ENCODE measurements at places on chromosomes 5 and 9.

- no peak for DNase-seq
Observed at GRCh38 chr5:159890141-159890540, 26.1 kb upstream of the ADRA1B start.

GRCh38 chr9:111728617-111729366 lies 65.9 kb downstream of the SHOC1 start:
- DNase-seq: no peak

GRCh38 chr9:126564716-126565115 lies 49.0 kb upstream of the LMX1B start:
- DNase-seq: no peak

GRCh38 chr9:130973686-130974281 lies 34.7 kb upstream of the FIBCD1 start:
- no peak for DNase-seq

- DNase-seq: no peak
Observed at GRCh38 chr9:91034976-91035824, 233.6 kb downstream of the SYK start.

- peak; percentile 86 for DNase-seq
Observed at GRCh38 chr9:131502781-131503625, at the start of gene POMT1. TSS of gene POMT1 (plus strand) at chr9:131502918. CDS start at chr9:131504219, 1,301 bp downstream.

DNA sequence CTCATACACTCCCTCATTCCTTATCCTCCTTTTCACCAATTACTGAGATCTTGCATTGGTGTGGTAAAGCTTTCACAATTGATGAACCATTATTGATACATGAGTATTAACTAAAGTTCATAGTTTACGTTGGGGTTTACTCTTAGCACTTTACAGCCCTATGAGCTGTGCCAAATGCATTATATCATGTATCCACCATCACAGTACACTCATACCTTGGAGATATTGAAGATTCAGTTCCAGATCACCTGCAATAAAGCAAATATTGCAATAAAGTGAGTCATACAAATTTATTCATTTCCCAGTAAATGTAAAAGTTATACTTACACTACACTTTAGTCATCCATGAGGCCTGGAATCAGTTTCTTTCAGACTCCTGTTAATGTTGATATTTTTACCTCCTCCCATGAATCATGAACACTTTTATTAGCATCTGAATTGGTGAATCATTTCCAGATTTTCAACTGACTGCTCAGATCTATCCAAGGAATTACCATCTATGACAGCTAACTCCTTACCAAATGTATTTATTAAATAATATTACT lies 546.6 kb upstream of the PTPRD start:
- DNase-seq: no peak

GRCh38 chr5:101370181-101370580 lies 467.1 kb upstream of the ST8SIA4 start:
- no peak for DNase-seq

GRCh38 chr5:142834504-142834903 lies 64.3 kb downstream of the ARHGAP26 start:
- DNase-seq: no peak

DNA sequence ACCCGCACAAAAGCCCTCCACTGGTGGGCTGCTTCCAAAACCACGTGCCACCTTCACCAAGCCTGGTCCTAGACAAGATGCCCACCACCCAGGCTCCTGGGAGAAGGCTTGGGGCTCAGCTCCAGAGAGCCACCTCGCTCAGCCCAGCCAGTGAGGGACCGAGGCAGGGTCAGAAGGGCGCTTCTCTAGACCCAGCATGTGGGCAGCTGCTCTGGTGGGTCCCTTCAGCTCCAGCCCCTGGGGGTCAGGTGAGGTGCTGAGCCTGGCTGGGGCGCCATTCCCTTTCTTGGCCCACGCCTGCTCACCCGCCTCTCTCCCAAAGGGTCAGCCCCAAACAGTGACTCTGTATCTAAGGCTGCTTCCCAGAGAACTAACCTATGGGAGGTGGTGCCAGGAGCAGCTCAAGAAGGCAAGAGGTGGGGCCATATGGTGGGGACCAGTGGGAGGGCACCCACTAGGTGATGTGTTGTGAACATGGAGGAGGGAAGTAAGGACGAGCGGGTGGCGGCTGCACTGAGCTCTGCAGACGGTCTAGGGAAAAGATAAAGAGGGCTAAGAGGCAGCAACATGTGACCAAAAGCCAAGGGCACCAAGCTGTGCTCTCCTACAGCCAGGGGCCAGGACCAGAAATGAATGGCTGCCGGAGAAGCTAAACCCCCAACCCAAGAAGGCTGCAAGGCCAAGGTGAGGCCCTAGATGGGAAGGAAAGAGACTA lies 79.3 kb downstream of the CAMSAP1 start:
- no peak for DNase-seq

DNA sequence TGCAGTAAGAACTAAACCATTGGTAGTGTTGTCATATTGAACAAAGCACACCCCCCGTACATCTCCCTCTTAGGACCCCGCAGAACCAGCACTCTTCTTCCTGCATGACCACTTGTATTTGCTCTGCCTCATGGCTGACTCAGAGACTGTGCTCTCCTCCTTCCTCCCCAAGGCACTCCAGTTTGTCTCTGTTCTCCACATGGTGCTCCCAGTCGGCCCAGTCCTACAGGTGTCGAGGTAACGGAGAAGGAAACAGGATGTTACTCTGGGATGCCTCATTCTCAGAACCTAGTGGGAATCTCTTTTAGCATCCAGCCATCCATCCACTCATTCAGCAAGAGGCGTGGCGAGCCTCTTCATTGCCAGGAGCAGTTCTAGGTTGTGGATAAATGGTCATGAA lies 97.0 kb upstream of the NIPAL4 start:
- no peak for DNase-seq

DNA sequence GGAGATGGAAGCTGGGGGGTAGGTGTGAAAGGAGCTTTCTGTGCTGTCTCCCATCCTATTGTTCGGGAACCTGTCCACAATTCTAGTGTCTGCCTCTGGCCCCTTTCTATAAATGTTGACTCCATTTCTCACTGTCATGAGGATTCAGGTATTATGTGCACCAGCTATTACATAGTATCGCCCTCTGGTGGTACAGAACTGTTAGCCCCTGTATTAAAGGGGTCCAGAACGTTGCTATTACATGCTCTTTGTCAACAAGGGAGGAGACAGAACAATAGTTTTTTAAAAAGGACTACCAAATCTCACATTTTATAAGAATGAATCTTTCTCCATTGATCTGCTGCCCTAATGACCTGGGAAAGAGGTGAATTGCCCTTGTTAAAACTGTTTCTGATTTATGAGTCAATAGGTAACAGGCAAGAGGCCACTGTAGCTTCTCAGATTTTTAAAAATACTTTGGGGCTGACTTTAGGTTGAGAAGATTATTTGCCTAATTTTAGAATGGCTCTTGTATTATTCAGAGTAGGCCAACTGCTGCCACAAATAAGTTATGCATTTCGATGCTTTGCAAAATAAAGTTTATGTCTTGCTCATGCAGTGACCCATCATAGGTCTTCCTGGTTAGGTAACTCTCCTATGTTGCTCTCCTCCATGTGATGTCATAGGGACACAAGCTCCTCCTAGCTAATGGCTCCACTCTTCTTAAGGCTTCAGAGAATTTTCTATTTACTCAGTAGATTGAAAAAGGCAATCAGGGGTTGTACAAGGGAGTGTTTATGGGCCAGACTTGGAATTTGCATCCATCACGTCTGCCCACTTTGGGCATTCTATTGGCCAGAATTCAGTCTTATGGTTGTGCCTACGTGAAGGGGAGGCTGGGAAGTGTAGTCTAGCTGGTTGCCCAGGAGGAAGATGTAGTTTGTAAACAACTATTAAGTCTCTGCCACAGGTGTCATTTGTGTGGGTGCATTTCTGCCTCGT lies 20.8 kb downstream of the DCANP1 start:
- peak; percentile 51 for DNase-seq

GRCh38 chr5:129135633-129136032 lies 41.1 kb downstream of the ISOC1 start:
- no peak for DNase-seq

Data from CD4-positive, alpha-beta T cell treated with Interleukin-4 for 4 hours (primary cell).